ENCODE measurements at places on chromosomes 1 and 21.

DNA sequence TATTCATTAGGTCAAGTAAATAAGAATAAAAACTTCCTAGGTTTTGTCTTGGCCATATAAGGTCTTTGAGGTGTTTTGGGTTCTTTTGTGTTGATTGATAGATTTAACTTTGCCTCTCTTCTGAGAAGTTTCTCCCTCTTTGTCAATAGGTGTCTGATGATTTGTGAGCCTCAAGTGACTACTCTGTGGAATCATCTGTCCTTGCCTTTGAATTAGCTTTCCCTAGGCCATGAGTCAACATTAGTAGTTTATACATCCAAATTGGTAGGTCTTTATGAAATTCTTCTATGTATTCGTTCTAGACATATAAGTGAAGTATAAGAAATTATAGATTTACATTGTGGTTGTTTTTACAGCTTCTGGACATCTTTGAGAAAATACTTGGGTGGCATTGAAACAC lies 864.4 kb downstream of the USP25 start:
- DNase-seq = no peak

DNA sequence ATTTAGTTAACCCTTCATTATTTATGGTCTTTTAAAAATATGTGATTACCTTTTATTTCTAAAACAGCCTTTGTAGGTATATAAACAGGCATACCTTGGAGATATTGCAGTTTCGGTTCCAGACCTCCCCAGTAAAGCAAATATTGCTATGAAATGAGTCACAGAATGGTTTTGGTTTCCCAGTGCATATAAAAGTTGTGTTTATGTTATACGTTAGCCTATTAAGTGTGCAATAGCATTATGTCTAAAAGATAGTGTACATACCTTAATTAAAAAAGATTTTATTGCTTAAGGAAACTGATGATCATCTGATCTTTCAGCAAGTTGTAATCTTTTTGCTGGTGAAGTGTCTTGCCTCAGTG lies 44.1 kb downstream of the XCL2 start:
- no peak for DNase-seq

- no peak for DNase-seq
These were observed 604.7 kb downstream of the PTPRC start for GRCh38 chr1:199243423-199244061.

DNA sequence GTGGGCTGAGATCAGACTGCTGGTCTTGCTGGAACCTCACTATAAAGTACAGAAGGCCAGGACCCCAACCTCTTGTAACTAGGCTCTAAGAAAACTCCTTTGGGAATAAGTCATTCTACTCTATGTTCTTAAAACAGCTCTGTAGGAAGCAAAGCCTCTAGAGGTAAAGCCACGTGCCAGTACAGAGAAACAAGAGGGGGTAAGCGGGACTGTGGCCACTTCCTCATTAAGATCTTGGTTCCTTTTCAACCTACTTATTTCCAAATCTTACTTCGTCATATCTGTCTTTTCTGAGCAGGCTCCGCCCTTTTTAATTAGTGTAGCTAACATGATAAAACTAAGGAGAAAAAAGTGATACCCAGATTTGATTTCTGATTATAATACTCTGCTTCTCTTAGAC lies 3.8 kb downstream of the NCSTN start:
- DNase-seq = no peak

- DNase-seq = no peak
These were observed 98.6 kb downstream of the NAV1 start for GRCh38 chr1:201637282-201638079.

DNA sequence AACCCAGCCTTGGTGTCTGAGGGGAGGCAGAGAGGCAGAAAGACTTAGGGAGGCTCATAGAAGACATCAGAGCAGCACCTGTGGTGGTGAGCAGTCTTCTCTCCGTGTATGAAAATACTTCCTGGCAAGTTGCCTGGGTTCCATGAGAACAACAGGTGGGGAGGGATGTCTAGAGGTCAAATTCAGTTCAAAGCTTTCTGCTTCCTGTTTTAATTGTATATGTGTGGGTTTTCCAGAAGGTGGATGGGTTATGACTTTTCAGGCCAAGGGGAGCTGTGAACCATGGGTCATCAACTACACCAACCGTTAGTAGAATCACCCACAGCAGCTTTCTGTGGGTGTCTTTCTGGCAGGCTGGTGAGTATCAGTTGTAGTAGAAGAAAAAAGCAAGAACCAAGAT lies 4.1 kb upstream of the FCRL2 start:
- no peak for DNase-seq

GRCh38 chr1:164716992-164717703 lies 158.2 kb downstream of the PBX1 start:
- no peak for DNase-seq

GRCh38 chr1:114322734-114323133 lies 169.1 kb upstream of the SYT6 start:
- peak; percentile 56 for DNase-seq

- no peak for DNase-seq
These were observed 756 bp upstream of the SLC25A44 start for GRCh38 chr1:156193208-156193487.

DNA sequence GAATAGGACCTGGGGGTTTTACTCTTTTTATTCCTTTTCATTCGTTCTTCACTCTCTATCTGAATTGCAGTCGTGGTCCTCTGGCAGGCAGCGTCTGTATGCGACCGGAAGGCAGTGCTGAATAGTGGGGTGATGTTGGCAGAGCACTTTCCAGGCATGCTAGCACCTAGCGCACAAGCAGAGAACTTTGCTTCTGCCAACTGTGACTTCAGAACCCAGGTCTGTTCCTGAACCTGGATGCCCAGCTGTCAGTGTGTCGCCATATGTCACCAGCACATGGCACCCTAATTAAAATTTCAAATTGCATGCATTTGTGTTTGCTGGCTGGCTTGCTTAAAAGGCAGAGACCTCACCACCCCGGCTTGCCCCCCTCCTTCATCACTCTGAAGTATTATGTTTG lies 116.2 kb downstream of the NFIA start:
- no peak for DNase-seq
